ENCODE measurements at places on chromosomes 1 and 21.

- no peak overlapping the region for H3K4me3 ChIP-seq
- H3K27ac ChIP-seq, result no peak overlapping the region
- DNase-seq, result no peak
- H3K36me3 ChIP-seq, result no peaks in the 10 kb centered on the region
These were observed 96.8 kb upstream of the C1orf21 start for GRCh38 chr1:184289825-184290550.

GRCh38 chr1:202835548-202836072, 24.9 kb downstream of the PCAT6 start:
- no peaks in the 10 kb centered on the region for H3K4me1 ChIP-seq
- DNase-seq, result no peak
- no peak overlapping the region for H3K4me3 ChIP-seq
- H3K27ac ChIP-seq, result no peak overlapping the region

DNA sequence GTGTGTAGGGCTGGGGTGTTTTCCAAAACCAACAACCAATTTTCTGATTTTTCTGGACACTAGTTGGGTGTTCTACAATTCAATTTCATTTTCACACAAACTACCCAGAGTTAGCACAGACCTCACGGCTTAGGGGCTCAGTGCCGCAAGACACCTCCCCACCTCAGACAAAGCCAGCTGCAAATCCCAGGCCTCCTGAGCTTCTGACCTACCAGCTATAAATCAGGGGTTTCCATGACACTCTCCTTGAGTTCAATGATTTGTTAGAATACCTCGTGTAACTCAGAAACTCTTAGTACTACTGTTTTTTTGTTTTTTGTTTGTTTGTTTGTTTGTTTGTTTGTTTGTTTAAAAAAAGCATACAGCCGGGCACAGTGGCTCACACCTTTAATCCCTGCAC, 28.7 kb upstream of the FAM89A start:
- H3K36me3 ChIP-seq, result no peaks in the 10 kb centered on the region
- no peaks in the 10 kb centered on the region for H3K27me3 ChIP-seq
- DNase-seq, result no peak
- no peak overlapping the region for H3K27ac ChIP-seq
- H3K4me3 ChIP-seq, result no peak overlapping the region
- no peaks in the 10 kb centered on the region for H3K4me1 ChIP-seq

- no peaks in the 10 kb centered on the region for H3K36me3 ChIP-seq
- no peaks in the 10 kb centered on the region for H3K4me1 ChIP-seq
- no peak overlapping the region for H3K27ac ChIP-seq
- H3K4me3 ChIP-seq, result no peak overlapping the region
- no peak for DNase-seq
These were observed 2.6 kb downstream of the KCNAB2 start for GRCh38 chr1:6048179-6048867.

DNA sequence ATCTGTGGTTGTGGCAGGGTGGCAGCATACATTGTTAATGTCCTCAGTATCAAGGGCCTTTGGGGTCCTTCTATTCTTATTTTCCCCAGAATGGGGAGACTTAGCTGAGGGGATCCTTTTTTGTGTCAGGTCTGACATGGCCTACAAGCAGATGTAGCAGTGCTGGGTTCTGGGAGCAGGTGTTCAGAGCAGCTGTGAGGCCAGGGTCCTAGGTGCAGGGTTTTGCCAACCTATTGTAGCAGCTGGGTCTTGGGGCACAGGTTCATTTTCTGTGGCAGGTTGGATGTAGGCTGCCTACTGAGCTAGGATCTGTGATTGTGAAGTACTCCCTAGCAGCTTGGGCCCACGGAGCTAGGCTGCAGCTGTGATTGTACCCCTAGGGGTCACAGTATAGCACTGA, 60.1 kb downstream of the DIPK1A start:
- H3K27me3 ChIP-seq, result no peaks in the 10 kb centered on the region
- H3K36me3 ChIP-seq, result no peaks in the 10 kb centered on the region
- no peaks in the 10 kb centered on the region for H3K4me1 ChIP-seq
- DNase-seq, result no peak
- no peak overlapping the region for H3K27ac ChIP-seq

- H3K4me3 ChIP-seq, result no peak overlapping the region
- peaks cover 13% of the 10 kb centered on the region for H3K36me3 ChIP-seq
- DNase-seq, result no peak
- H3K27ac ChIP-seq, result no peak overlapping the region
- H3K4me1 ChIP-seq, result no peaks in the 10 kb centered on the region
These were observed 262.9 kb downstream of the OMA1 start for GRCh38 chr1:58283388-58284224.

DNA sequence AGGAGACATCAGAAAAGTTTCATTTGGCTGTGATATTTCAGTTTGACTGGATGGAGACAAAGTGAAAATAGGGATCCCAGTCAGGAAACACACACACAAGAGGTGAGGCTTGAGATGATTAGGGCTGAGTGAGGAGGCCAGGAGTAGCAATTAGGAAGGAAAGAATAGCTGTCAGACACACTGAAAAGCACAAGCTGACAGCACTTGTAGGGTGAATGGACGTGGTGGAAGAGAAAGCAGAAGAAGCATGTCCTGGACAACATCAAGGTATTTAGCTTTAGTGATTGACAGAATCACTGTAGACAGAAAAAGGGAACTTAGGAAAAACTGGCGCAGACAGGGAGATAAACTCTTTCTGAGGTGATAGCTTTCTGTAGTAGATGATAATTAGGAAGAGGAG, 347.7 kb downstream of the TGFB2 start:
- no peak overlapping the region for H3K4me3 ChIP-seq
- H3K36me3 ChIP-seq, result no peaks in the 10 kb centered on the region
- DNase-seq, result no peak
- no peaks in the 10 kb centered on the region for H3K4me1 ChIP-seq

DNA sequence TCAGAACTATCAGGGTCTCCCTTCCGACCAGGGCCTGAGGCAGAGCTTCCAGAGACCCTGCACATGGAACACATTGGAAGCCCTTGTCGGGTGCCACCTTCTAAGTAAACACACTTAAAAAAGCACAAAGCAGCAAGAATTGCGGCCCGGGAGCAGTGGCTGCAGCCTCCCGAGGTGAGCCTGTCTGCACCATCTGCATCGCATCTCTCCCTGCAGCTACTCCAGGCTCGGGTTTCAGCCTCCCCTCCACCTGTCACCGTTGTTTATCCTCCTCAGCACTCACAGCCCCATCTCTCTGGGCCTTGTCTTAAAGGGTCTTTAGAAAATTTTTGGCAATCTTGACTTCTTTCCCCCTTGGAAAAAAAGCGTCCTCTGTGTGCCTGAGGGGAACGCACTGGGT, 95.1 kb upstream of the ARHGEF16 start:
- no peak overlapping the region for H3K27ac ChIP-seq
- no peaks in the 10 kb centered on the region for H3K27me3 ChIP-seq
- H3K4me3 ChIP-seq, result no peak overlapping the region
- no peaks in the 10 kb centered on the region for H3K36me3 ChIP-seq

- H3K27me3 ChIP-seq, result no peaks in the 10 kb centered on the region
- H3K4me1 ChIP-seq, result no peaks in the 10 kb centered on the region
- no peak overlapping the region for H3K4me3 ChIP-seq
- peak; percentile 47 for DNase-seq
- H3K36me3 ChIP-seq, result no peaks in the 10 kb centered on the region
These were observed 16.6 kb downstream of the SLC1A7 start for GRCh38 chr1:53125623-53126360.

DNA sequence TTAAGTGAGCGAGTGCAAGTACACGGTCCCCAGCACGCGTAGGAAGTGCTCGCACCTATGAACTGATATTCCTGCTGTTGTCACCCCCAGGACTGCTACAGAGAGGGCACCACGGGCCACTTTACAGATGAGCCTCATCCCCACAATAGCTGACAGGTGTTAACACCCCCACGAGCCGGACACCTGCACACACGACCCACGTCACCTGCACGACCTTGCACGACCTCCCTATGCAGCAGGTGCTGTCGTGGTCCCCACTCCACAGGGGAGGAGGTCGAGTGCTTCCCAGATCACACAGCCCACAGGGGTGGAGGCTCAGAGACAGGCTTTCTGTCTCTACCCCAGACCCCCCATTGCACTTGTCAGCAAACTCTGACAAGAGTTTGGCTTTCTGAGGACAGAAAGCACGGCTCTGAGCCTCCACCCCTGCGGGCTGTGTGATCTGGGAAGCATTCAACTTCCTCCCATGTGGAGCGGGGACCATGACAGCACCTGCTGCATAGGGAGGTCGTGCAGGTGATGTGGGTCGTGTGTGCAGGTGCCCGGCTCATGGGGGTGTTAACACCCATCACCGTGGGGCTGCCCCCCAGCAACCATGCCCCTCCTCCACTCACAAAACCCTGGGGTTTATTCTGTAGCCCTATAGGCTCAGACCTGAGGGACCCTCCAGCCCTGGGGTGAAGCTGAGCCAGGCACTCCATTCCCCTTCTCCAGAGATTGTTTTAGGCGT, 80.8 kb downstream of the MATN1 start:
- H3K4me1 ChIP-seq, result no peaks in the 10 kb centered on the region
- no peak overlapping the region for H3K27ac ChIP-seq
- H3K36me3 ChIP-seq, result no peaks in the 10 kb centered on the region
- H3K4me3 ChIP-seq, result no peak overlapping the region
- H3K27me3 ChIP-seq, result peaks cover 14% of the 10 kb centered on the region

- peaks cover 71% of the 10 kb centered on the region for H3K36me3 ChIP-seq
- no peaks in the 10 kb centered on the region for H3K4me1 ChIP-seq
- H3K27me3 ChIP-seq, result no peaks in the 10 kb centered on the region
- H3K4me3 ChIP-seq, result no peak overlapping the region
- no peak for DNase-seq
- no peak overlapping the region for H3K27ac ChIP-seq
These were observed 21.4 kb downstream of the UTS2 start for GRCh38 chr1:7831458-7831857.

GRCh38 chr21:34648739-34649297, 20.0 kb upstream of the CLIC6 start:
- H3K27me3 ChIP-seq, result no peaks in the 10 kb centered on the region
- no peak overlapping the region for H3K27ac ChIP-seq
- no peaks in the 10 kb centered on the region for H3K36me3 ChIP-seq
- H3K4me1 ChIP-seq, result no peaks in the 10 kb centered on the region

GRCh38 chr1:204284929-204285328, 71.1 kb upstream of the GOLT1A start:
- H3K4me3 ChIP-seq, result no peak overlapping the region
- H3K4me1 ChIP-seq, result no peaks in the 10 kb centered on the region
- H3K36me3 ChIP-seq, result no peaks in the 10 kb centered on the region
- no peak for DNase-seq
- H3K27me3 ChIP-seq, result no peaks in the 10 kb centered on the region

- no peaks in the 10 kb centered on the region for H3K27me3 ChIP-seq
- H3K27ac ChIP-seq, result no peak overlapping the region
- no peaks in the 10 kb centered on the region for H3K36me3 ChIP-seq
- no peak for DNase-seq
These were observed 95.5 kb upstream of the PROX1 start for GRCh38 chr1:213891989-213892902.

- no peaks in the 10 kb centered on the region for H3K36me3 ChIP-seq
- H3K27me3 ChIP-seq, result no peaks in the 10 kb centered on the region
- H3K27ac ChIP-seq, result no peak overlapping the region
- no peak for DNase-seq
These were observed 46.5 kb downstream of the EDEM3 start for GRCh38 chr1:184708084-184708676.

DNA sequence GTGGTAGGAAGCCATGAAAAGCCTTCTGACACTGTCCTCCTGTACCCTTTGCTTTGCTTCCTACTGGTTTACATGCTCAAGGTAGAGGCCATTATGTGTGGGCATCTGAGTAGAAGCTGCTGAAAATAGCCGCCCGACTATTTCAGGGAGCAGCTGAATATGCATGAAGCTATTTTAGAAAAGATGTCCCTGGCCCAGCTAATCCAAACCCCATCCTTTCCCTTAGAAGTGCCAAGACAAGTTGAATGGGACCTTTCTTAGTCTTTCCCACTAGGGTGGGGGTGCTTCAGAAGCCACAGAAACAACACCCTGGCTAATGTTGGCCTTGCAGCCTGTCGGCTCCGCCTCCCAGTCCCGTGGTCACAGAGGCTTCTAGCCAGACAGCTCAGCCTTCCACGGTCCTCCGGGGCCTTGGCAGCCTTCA, 205.1 kb upstream of the EDN2 start:
- H3K27ac ChIP-seq, result no peak overlapping the region
- H3K4me3 ChIP-seq, result no peak overlapping the region
- H3K27me3 ChIP-seq, result no peaks in the 10 kb centered on the region
- no peaks in the 10 kb centered on the region for H3K4me1 ChIP-seq
- DNase-seq, result no peak

- H3K4me1 ChIP-seq, result peaks cover 47% of the 10 kb centered on the region
- H3K4me3 ChIP-seq, result peak overlapping the region; percentile 19
- peak overlapping the region; percentile 98 for H3K27ac ChIP-seq
These were observed 74.1 kb downstream of the CD46 start for GRCh38 chr1:207825719-207826556.

GRCh38 chr1:22553991-22554522, 9.2 kb upstream of the EPHA8 start:
- H3K36me3 ChIP-seq, result no peaks in the 10 kb centered on the region
- no peak for DNase-seq
- no peaks in the 10 kb centered on the region for H3K4me1 ChIP-seq
- H3K4me3 ChIP-seq, result no peak overlapping the region
- H3K27ac ChIP-seq, result no peak overlapping the region
- H3K27me3 ChIP-seq, result no peaks in the 10 kb centered on the region

DNA sequence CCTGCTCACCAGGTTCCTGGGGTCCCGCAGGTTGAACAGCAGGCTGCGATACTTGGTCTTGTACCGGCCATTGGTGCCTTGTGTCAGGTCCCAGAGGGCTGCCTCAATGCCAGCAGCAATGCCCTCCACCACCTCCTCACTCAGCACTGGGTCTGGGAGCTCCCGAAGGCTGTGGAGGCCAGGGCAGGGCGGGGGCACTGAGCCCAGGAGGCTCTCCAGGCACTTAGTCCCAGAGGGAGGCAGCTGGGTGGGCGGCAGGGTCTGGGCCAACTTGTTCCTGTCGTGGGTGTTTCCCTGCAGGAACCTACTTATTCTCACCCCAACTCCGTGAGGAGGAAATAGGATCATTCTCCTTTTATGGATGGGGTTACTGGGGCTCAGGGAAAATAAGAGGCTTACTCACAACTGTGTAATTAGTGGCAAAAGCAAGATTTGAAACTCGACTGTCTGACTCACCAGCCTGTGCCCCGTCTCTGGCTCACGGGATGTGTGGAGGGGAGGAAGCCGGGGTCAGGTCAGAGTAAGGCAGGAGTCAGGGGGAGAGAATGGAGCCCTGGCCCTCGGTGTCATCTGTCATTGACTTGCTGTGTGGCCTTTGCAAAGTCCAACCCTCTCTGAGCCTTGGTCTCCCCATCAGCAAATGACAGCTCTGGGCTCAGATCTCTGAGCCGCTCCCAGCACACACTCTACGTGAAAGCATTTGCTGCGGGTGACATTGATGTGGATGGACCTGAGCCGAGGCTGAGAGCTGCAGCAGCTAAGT, 17.2 kb downstream of the SPOCD1 start:
- H3K27me3 ChIP-seq, result no peaks in the 10 kb centered on the region
- peak overlapping the region; percentile 75 for H3K27ac ChIP-seq
- H3K36me3 ChIP-seq, result no peaks in the 10 kb centered on the region
- DNase-seq, result no peak
- H3K4me3 ChIP-seq, result no peak overlapping the region

- no peak overlapping the region for H3K4me3 ChIP-seq
- no peaks in the 10 kb centered on the region for H3K27me3 ChIP-seq
- H3K4me1 ChIP-seq, result no peaks in the 10 kb centered on the region
- no peak overlapping the region for H3K27ac ChIP-seq
These were observed 23.6 kb upstream of the GBP1 start for GRCh38 chr1:89088572-89088971.

GRCh38 chr1:212242288-212242984, 42.8 kb upstream of the PPP2R5A start:
- no peaks in the 10 kb centered on the region for H3K4me1 ChIP-seq
- no peak for DNase-seq
- no peak overlapping the region for H3K27ac ChIP-seq
- H3K27me3 ChIP-seq, result no peaks in the 10 kb centered on the region
- H3K4me3 ChIP-seq, result no peak overlapping the region
- no peaks in the 10 kb centered on the region for H3K36me3 ChIP-seq

Data from tibial nerve (tissue), 4 donors.